AML-193 (cell line): ENCODE measurements at places on chromosomes 1 and 21.

GRCh38 chr1:6208723-6209660 is 3.1 kb downstream of the RNF207 start:
- no peak for DNase-seq

DNA sequence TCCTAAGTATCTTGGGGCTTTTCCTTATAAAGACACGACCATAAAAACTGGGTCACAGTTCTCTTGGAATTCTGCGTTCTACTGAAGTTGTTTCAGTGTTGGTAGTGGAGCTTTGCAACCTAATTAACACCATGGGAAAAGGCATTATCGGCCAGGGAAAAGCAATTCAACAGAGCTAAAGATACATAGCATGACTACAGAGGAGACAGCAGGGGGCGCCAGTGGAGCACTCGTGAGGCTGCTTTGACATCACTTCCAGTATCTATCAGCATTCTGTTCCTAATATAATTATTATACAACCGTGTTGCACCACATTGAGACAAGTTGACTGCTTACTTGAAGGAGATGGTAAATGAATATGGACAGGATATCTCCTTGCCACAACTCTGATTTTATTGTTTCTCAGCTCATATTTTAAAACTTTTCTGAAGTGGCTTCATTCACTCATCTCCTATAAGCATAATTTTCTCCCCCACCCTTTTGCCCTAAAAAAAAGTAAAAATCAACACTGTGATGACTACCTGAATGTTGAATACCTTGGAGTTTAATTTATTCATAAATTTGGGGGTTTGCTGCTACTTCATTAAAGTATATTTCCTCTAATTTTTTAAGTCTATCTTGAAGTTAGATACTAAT is 39.4 kb downstream of the ZP4 start:
- DNase-seq: peak; percentile 47

- DNase-seq: no peak
Observed at GRCh38 chr1:21734526-21734925, 48.4 kb downstream of the USP48 start.

DNA sequence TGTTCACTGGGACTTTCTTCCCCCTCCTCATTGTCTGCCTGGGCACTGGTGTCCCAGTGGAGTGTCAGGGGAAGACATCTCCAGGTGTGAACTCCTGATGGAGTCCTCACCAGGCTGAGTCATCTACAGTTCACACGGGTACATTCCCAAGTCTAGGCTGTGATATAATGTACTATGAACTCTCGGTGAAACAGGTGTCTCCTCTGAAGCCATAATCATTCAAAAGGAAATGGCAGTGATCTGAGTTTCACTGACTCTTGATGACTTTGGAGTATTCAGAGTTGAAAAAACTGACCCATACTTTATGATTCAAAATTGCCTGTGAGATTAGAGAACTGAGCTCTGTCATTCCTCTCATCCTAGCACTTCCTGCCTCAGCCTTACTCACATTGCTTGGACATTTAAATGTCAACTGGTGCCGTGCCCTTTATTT is 9.1 kb downstream of the LAMC2 start:
- DNase-seq: no peak

- no peak for DNase-seq
Observed at GRCh38 chr1:21318714-21319159, 28.5 kb upstream of the ECE1 start.

- DNase-seq: no peak
Observed at GRCh38 chr1:108079440-108080025, 114.6 kb upstream of the VAV3 start.

- DNase-seq: no peak
Observed at GRCh38 chr1:15958111-15958510, 17.8 kb downstream of the ZBTB17 start.

DNA sequence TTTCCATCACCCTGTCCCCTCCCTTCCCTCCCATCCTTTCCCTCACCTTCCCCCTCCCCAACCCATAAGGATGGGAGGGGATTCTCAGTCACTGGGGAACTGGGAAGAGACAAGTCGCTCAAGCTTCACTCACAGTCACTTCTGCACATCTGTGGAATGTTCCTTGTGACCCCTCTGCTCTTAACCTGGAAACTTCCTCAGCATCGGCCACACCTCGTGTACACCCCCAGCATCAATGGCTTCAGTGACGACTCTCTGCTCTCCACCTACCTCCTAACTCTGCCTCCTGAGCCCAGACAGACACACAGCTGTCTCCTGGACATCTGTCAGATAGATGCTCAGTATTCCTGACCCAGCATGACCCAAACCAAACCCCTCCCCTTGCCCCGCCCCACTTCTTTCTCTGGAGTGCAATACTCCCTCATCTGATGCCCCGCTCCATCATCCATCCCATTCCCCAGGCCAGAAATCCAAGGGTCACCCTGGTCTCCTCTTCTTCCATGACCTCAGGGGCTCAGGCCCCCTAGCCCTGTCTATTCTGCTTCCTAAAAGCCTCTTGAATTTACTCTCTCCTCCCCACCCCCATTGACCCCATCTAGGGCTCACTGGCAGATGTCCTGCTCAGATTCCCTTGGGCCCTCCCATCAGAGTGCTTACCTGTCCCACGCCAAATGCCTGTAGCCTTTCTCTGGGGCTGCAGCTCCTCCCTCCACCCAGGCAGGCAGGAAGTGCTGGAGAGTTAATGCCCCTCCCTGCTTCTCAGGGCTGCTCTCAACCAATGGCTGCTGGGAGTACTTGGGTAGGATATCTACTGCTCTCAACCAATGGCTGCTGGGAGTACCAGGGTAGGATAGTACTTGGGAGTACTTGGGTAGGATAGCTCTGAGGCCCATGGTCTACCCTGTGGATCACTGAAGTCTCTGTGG is 83.1 kb upstream of the CSF3R start:
- no peak for DNase-seq

DNA sequence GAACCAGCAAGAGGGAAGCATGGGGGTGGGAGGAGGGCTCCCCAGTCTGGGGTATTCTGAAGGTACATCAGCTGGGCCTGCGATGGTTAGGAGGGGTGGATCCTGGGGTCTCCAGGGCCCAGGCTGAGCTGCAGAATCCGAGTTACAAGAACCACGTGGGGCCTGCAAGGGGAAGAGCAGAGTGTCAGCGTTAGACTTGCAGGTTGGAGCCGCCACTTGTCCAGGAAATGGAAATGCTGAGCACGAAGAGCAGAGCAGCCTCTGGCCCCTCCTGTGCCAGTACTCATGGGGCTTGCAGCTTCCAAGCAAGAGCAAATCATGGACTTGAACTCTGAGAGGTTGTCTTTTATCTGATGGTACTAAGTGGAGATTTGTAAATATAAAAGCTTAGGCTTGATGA is 47.5 kb upstream of the COL6A1 start:
- DNase-seq: no peak

GRCh38 chr1:153796786-153797659 is 21.8 kb downstream of the SLC27A3 start:
- DNase-seq: peak; percentile 54

DNA sequence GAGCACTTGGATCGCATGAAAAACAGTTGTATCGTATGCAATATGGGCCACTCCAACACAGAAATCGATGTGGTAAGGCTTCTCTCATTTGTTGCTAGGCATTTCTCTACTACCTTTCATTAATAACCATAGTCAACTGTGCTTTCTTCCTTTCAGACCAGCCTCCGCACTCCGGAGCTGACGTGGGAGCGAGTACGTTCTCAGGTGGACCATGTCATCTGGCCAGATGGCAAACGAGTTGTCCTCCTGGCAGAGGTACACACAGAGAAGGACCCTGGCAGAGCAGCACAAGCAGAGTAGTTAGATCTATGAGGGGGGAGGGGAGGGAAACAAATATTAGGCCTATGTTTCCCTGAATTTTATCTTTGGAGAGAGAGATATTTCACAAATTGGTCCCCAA is 16.0 kb upstream of the STRIP1 start:
- no peak for DNase-seq

- DNase-seq: peak; percentile 82
Observed at GRCh38 chr1:50873458-50874187, 86.4 kb downstream of the FAF1 start.

DNA sequence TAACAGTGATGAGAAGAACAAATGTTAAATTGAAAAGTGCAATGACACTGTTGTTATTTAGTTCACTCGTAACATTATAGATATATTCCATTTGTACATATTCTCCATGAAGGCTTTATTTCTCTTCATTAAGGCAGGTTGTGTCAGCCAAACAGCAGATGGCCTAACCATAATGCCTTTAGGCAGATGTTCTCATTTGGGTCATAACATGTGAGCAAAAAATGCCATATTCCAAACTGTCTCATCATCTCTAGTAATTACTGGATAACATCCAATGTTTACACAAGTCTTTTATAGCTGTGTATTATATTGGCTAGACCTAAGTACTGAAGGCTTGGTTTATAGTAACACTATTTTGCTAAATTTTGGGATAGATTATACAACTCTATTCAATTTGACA is 87.2 kb upstream of the CHODL start:
- DNase-seq: no peak

DNA sequence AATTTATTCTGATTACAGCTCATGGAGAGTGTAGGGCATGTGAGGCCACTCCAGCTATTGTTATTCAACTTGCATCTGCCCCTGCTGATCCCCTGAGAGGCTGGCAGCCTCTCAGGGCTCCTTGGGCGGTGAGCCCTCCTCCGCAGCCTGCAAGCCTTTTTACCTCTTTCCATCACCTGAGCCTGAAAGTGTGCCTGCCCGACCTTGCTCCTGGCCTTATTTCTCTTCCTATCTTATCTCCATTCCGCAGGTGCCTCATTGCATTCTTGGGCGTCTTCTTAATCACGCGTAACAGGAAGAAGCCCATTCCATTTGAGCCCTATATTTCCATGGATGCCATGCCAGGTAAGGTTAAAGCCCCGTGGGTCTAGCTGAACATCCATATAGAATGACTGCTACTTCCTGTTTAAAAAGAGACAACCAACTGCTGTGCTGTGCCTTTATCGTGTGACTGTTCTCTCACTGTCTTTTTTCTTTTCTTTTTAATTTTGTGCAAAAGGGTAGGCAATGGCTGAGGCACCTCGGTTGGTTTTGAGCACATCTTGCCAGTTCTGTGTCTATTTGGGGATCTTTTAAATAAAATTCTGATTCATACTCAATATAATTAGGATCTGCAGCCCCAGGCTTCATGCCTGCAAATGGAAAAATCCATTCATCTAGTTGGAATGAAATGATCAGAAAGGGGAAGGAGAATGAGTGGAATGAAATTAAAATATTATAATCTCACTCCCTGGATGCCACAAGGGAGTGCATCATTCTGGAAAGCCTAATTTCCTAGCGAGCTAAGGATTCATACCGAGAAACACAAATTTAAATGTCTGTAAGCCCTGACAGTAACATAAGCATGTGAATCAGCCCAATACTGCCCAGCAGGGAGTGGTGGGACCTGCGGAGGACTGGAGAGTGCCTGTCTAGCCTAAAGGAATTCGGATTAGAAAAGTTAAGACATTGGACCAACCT is 38.6 kb upstream of the RCAN3 start:
- DNase-seq: no peak

DNA sequence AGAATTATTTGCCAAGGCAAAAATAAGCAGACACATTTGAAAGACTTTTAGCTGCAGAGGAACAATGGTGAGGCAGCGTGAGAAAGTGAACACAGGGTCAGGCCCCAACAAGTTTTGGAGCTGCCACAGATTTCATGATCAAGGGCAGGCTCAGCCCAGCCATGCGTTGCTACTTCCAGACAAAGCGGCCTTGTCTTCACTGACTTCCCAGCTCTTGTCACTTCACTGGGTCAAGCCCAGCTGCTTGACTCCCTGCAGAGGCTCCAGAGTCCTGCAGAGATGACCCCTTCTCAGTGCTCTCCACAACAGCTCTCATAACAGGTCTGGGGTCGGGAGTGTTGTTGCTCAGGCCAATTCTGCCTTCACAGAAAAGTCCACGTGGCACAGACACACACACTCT is 35.8 kb downstream of the HHAT start:
- no peak for DNase-seq

GRCh38 chr1:109112056-109112651 is 1.8 kb upstream of the ELAPOR1 start:
- DNase-seq: peak; percentile 59

GRCh38 chr1:233993651-233994050 is 89.2 kb downstream of the SLC35F3 start:
- no peak for DNase-seq

DNA sequence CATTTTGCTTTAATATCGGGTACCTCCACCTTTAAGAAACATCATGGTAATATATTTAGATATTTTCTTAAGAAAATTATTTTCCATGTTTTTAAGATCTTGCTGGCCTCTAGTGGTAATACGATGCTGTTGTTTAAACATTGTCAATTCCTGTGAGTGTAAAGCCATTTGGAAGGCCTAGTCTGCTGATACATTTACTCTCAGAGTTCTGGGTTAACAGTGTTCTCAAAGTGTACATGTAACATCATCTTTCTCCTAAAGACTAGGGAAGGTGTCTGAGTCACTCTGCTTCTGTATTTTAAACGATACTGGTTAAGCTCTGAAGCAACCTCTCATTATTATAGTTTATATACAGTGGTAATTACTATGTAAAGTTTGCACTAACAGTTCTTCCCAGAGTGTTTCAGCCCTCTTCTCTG is 189.1 kb downstream of the RASAL2 start:
- DNase-seq: no peak

GRCh38 chr21:26743524-26743923 is 101.7 kb downstream of the ADAMTS1 start:
- no peak for DNase-seq

DNA sequence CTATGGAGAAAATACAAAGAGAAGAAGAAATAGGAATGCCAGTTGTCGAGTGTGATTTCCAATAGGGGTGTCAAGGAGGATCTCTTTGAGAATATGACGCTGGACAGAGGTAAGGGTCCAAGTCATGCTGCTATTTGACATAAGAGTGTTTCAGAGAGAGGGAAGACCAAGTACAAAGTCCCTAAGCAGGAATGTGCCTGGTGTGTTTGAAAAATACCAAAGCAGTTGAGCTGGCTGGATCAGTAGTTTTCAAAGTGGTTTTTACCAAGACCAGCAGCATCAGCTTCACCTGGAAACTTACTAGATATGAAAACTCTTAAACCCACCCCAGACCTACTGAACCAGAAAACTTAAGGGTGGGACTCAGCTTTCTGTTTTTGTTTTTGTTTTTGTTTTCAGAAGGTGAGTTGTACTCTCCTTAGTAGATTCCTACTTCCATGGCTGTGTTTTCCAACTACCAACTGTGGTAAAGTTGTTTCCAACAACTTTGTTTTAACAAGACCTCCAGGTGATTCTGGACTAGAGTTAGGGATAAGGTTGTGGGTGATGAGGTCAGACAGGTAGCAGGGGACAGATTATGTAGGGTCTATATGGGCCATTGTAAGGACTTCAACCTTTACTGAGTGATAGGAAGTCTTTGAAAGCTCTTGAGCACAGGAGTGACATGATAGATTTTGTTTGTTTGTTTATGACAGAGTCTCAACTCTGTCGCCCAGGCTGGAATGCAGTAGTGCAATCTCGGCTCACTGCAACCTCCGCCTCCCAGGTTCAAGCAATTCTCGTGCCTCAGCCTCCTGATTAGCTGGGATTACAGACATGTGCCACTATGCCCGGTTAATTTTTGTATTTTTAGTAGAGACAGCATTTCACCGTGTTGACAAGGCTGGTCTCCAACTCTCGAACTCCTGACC is 7.3 kb upstream of the GJA9 start:
- DNase-seq: no peak

GRCh38 chr1:76998582-76999223 is 131.4 kb downstream of the ST6GALNAC5 start:
- DNase-seq: no peak

GRCh38 chr1:70778934-70779333 is 268.7 kb downstream of the PTGER3 start:
- DNase-seq: no peak
